Posterior vena cava (tissue), 2 donors: ENCODE measurements at places on chromosomes 12 and 14.

GRCh38 chr12:18998343-18999261 is 130.9 kb upstream of the PLEKHA5 start:
- no peak for DNase-seq

DNA sequence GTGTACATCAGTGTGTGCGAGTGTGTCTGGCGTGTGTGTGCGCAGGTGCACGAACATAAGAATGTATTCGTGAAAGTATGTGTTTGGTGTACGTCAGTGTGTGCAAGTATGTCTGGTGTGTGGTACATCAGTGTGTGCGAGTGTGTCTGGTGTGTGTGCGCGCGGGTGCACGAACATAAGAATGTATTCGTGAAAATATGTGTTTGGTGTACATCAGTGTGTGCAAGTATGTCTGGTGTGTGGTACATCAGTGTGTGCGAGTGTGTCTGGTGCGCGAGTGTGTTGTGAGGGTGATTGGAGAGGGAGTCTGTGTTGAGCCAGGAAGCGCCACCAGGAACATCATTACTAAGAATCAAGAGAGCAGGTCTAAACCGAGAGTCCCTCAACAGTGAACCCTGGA is 143.8 kb downstream of the BCL11B start:
- DNase-seq: no peak

DNA sequence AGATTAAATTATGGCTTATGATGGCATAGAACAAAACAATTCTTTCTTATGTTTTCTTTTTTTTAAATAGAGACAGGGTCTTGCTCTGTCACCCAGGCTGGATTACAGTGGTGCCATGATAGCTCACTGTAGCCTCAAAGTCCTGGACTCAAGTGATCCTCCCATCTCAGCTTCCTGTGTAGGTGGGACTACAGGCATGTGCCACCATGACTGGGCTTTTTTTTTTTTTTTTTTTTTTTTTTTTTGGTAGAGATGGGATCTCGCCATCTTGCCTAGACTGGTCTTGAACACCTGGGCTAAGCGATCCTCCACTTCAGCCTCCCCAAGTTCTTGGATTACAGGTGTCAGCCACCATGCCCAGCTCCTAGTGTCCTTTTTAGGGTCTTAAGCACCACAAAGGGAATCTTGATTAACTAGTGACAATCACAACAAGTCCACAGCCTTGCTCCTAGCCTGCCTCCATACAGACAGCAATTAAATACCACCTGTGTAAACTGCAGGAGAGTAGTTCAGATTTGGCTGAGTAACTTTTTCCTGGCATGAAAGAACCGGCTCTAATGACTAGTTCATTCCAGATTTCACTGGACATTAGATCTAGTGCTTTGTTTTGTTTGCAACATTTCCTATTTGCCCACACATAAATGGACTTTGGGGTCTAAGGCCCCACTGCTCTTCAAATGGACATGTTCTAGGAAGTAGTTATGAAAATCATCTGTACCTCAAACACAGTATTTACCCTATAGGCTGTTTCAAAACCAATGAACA is 61.6 kb downstream of the SH2B3 start:
- DNase-seq: no peak

GRCh38 chr12:63958876-63959580 is 114.5 kb downstream of the SRGAP1 start:
- DNase-seq: no peak

DNA sequence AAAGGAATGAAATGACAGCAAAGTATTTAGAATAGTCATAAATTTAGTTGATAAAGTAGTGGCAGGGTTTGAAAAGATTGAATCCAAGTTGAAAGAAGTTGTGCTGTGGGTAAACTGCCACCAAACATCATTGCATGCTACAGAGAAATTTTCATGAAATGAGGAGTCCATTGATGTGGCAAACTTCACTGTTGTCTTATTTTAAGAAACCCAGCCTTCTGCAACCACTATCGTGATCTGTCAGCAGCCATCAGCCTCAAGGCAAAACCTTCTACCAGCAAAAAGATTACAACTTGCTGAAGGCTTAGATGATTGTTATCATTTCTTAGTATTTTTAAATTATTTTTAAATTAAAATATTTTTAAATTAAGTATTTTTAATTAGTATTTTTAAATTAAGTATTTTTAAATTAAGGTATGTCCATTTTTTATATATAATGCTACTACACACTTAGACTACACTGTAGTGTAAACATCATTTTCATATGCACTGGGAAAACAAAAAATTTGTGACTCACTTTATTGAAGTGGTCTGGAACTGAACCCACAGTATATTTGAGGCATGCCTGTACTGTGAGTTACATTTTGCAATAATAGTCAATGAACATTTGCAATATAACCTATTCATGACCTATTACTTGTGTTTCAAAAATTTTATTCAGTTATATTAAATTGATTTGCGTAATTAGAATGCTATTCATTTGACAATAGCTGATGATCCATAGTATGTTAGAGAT is 67.2 kb upstream of the SYT1 start:
- no peak for DNase-seq

- no peak for DNase-seq
Measured at GRCh38 chr12:56326533-56326932, 7.3 kb downstream of the PAN2 start.

- DNase-seq: no peak
Measured at GRCh38 chr14:79702197-79702596, 509.1 kb downstream of the DIO2 start.
